ENCODE measurements at places on chromosomes 5 and 9.

DNA sequence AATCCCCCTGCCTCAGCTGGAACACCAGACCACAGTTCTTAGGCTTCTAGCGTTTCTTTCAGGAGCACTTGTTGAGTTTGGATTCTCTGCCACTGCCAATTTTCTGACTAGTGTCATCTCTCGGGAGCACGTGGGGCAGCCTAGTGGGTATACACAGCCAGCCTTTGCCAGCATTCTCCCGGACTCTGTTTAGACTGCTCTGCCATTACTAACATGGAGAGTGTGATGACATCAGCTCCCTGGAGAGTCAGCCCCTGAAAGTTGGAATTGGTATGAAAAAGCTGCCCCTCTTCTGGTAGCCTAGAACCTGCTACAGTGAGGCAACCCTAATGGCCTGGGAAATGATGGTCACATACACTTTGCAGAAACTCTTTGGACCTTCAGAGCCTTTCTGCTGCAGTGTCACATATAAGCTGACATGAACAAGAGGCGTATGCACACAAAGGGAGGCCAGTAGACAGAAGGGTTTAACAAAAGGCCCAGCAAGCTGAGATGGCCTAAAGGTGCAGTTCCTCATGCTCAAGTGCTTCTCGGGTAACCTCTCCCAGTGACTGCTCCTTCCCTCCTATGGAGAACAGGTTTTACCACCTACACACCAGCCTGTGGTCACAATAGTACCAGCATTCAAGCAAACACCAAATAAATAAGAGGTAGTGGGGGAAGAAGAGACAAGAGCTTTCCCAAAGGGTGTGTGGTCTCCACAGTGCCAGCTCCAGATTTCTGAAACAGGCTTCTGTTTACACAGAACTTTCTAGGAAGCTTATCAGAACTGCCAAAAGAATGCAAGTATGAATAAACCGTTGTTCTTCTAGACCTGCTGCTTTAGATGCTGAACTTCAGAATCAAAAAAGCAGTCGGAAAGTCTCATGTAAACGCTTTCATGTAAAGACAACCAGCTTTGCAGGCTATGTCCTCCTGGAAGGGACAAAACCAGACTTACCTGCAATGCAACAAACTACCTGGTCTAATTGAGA, 16.5 kb downstream of the SPACA9 start:
- no peaks in the 10 kb centered on the region for H3K27me3 ChIP-seq
- H3K4me3 ChIP-seq = no peak overlapping the region
- H3K4me1 ChIP-seq = no peaks in the 10 kb centered on the region

DNA sequence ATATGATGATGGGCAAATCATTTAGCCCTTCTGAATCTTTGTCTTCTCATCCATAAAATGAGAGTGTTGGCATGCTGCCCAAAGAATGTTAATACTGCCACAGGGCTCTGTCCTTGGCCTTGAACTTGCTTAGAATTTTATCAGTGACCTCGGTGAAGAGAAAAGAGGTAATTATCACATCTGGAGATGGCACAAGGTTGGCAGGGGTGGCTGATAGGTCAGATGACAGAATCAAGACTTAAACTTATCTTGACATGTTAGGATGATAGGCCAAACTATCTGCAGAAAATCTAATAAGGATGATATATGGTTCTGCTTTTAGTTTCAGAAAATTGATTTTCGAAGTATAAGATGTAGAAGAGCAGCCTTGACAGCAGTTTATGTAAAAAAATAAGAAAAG, 599.1 kb upstream of the CLINT1 start:
- DNase-seq = no peak
- H3K27ac ChIP-seq = no peak overlapping the region

- H3K4me1 ChIP-seq = peaks cover 28% of the 10 kb centered on the region
- no peaks in the 10 kb centered on the region for H3K36me3 ChIP-seq
- H3K4me3 ChIP-seq = peak overlapping the region; percentile 80
- H3K27me3 ChIP-seq = no peaks in the 10 kb centered on the region
- H3K27ac ChIP-seq = peak overlapping the region; percentile 91
Observed at GRCh38 chr5:66958201-66958979, 238.2 kb downstream of the CD180 start.

GRCh38 chr5:129245489-129245888, 150.9 kb downstream of the ISOC1 start:
- H3K4me3 ChIP-seq = no peak overlapping the region
- no peaks in the 10 kb centered on the region for H3K36me3 ChIP-seq
- no peak overlapping the region for H3K27ac ChIP-seq
- no peak for DNase-seq
- H3K27me3 ChIP-seq = no peaks in the 10 kb centered on the region
- no peaks in the 10 kb centered on the region for H3K4me1 ChIP-seq

DNA sequence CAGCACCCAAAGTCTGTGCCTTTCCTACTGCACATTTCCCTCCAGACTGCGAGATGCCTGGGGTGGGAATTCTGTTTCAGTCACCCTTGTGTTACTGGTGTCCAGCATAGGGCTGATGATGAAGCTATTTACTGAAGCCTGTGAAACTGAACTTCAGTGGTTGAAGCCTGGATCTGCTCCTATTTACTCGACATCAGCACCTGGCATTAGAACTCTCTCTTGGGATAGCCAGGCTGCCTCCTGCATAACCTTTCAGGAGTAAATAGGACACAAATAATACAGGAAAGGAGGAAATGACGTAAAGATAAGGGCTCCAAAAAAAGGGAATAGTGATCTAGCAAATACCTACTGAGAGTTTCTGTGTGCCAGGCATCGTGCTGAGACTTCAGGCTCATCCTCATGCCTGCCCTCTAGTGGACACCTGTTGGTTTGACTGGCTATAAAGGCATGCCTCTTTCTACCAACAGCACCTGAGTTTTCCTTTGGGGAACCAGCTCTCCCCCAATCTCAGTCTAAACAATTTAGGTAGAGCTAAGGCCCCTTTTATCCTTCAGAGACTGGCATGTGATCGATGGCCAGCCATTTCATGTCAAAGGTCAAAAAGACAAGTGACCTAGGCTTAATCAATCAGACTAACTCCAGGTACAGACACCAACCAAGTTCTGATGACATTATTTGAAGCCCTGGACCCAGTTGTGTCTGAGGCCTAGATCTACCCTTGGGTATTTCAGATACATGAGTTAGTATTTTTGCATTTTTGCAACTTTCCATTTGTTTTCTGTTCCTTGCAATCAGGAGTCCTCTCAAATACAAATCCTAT, 192.1 kb upstream of the TRIM32 start:
- H3K27ac ChIP-seq = no peak overlapping the region
- peak; percentile 20 for DNase-seq
- no peak overlapping the region for H3K4me3 ChIP-seq
- H3K36me3 ChIP-seq = no peaks in the 10 kb centered on the region

DNA sequence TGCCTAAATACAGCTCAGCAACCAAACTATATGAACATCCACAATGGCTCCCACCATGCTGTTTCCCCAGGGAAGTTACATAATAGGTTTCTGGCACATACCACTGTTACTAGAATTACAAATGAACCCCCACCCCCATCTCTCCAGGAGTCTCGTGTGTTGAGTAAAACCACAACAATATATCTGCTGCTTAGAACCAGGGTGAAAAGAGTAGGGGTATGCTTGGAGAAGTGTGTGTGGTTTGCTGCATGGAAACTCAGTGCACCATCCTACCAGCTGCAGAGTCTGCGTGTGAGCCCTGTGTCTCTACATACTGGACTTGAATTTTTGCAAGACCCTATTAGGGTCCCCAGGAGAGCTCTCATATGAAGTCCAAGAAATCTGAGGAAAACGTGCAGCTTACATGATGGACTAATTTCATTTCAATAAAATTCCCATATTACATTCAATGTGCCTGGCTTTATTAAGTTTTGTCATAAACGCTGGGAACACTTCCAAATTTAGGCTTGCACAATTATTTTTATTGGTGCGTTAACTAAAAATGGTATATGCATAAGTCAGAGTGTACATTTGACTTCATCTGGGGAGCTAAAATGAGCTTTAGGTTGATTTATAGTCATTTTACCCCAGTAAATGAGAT, 104.5 kb upstream of the NFIB start:
- H3K27ac ChIP-seq = no peak overlapping the region
- no peaks in the 10 kb centered on the region for H3K36me3 ChIP-seq
- H3K27me3 ChIP-seq = peaks cover 77% of the 10 kb centered on the region
- DNase-seq = no peak

DNA sequence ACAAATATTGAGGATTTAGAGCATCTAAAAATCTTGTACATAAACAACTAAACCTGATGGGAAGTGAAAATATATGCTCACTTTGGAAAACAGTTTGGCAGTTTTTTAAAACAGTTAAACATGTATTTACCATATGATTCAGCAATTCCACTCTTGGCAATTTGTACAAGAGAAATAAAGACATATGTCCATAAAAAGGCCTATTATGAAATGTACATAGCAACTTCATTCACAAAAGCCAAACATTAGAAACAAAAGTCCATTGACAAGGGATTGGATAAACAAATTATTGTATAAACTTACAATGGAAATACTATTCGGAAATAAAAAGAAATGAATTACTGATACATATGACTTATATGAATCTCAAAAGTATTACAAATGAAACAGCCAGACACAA, 196.2 kb upstream of the SLC24A2 start:
- no peak overlapping the region for H3K27ac ChIP-seq
- 0 out of 2 replicates have a peak, but pooled peaks cover 4% of the 10 kb centered on the region for H3K4me1 ChIP-seq
- no peak overlapping the region for H3K4me3 ChIP-seq
